ENCODE measurements at places on chromosomes 4 and X.

DNA sequence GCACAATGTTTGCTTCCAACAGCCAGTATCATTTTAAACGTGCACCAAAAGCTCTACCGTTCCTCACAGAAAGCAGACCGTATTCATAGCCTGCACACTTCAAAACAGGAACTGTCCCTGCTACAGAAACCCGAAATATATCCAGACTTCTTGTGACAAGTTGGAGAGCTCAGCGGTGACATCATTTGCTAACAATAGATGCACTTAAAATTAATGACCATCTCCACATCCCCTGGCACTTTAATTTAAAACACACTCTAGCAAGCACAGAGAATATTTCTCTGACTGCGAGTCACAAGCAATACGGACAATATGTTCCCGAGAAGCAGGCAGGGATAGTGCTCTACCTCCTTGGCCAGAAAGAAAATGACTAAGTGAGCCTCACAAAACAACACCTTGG lies 2.5 kb downstream of the NYX start:
- DNase-seq, result no peak

DNA sequence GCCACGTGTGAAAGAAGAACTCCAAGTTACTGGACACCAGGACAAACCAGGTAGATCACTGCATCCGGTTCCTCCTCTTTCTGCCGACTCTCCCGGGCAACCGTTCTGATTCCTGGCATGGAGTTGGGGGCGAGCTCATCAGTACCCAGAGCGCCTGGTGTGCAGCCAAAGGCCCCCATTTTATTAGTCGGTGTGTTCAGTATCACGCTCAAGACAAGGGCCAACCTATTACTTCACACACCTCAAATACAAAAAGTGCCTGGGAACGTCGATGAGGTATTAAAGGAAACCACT lies 2.8 kb upstream of the CTBP1 start:
- no peak for DNase-seq

DNA sequence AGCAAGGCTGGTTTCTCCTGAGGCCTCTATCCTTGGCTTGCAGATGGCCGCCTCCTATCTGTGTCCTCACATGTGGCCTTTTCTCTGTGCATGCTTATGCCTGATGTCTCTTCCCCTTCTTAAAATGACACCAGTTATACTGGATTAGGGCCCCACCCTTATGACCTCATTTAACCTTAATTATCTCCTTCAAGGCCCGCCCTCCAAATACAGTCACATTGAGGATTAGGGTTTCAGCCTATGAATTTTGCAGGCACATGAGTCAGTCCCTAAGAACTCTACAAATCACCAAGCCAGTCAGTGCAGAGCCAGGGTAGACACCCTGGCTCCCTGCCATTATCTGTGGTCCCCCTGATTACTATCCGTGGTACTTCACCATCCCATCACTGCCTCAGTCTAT lies 51.6 kb downstream of the MAML3 start:
- no peak for DNase-seq

DNA sequence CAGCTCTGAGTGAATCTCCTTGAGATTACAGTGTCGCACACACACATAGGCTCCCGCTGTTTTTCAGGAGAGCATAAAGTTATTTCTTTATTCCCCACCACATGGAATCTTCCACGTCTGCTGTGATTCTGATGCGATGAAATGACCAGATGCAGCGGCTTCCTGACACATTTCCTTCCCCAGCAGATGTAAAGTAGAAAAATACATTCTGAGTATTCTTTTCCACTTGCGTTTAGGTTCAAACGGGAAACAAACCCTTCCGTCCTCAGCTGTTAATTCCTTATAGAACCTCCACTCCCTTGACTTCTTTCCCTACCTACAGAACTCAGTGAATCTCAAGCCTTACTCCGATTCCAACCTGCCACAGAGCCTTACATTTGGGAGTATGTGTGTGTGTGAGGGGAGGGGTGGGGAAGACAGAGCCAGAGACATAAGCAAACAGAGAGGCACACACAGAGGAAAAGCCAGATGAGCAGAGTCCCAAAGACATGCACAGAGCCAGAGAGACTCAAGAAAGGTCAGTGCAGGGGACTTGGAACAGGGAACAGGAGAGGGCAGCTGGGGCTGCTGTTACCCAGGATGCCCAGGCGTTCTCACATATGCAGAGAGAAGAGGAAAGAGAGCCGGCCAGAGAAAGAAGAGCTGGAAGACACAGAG lies 47.3 kb downstream of the SETD7 start:
- no peak for DNase-seq

- DNase-seq, result no peak
These were observed 53.3 kb downstream of the RGS12 start for GRCh38 chr4:3346146-3346545.

DNA sequence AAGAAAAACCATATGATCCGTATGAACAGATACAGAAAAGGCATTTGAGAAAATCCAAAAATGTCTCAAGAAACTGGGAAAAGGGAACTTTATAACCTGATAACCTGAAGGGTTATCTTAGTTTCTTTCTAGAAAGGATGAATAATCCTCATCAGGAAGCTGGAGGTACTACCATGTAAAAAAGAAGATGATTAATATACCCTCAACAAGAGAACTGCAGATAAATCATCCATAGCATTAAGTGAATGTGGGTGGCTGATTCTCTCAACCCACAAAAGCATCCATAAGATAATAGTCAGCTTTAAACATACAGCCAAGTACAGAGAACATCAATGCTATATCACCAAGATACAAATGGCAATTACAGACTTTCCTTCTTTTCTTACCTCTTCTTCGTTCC lies 26.4 kb downstream of the ANAPC10 start:
- no peak for DNase-seq

All from stimulated activated CD8-positive, alpha-beta memory T cell treated with anti-CD3 and anti-CD28 coated beads, Interleukin-12 subunit alpha, Interleukin-12 subunit beta, amount 100 ng/mL, for 1 hour (primary cell).